ENCODE measurements at places on chromosomes 7 and 10.

DNA sequence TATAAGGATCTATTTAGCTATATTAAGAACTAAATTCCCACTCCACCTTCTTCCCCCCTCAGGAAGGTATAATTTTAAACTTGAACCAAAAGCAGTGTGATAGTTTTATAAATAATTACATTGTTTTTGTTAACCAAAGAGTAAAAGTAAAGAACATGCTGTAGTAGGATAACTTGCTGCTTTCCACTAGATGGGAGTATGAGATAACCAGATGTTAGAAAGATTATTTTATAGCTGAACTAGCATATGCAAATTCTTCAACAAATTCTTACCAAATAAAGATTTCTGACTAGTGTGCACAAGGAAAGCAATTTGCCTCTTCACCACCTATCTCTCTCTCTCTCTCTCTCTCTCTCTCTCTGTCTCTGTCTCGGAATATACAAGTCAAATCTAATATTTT is 31.8 kb downstream of the TES start:
- no peak for DNase-seq

GRCh38 chr7:151349507-151349853 is 7.9 kb downstream of the NUB1 start:
- no peak for DNase-seq

- no peak for DNase-seq
These were observed 81.3 kb downstream of the SEMA3A start for GRCh38 chr7:84113286-84113685.

GRCh38 chr10:71888623-71889387 is 37.8 kb upstream of the PSAP start:
- DNase-seq: peak; percentile 83

DNA sequence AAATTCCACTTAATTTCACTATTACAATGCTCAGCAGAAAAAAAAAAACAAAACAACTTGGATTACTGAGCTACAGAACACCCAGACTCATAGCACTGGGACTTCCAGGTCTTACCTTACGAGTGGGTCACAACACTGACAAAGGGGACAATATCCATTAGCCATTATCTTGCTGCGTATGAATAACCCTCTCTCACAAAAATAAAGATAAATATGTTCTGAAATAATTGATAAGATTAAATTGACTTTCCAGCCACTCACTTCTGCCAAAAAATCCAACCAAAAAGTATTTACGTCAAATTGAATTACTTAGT is 128.7 kb downstream of the PKD1L1 start:
- DNase-seq: no peak

- no peak for DNase-seq
These were observed 14.9 kb downstream of the CARD11 start for GRCh38 chr7:3028758-3029093.

DNA sequence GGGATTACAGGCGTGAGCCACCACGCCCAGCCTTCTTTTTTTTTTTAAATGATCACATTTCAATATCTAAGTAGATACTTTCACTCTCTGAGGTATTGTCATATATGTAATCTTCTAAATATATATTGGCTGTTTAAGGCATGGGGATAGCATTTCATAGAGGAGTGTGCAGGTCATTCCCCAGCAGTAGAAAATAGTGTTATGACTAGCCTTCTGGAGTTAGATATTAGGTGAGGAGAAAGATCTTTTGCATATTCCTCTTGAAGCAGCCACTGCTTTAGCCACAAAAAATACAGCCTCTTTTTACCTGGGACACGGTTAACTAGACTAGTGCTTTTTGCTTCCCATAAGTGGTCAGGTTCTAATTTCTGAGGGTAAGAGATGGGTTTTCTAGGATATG is 28.9 kb downstream of the ADD3 start:
- no peak for DNase-seq

GRCh38 chr10:46323176-46323575 is 36.4 kb downstream of the ANTXRL start:
- no peak for DNase-seq

DNA sequence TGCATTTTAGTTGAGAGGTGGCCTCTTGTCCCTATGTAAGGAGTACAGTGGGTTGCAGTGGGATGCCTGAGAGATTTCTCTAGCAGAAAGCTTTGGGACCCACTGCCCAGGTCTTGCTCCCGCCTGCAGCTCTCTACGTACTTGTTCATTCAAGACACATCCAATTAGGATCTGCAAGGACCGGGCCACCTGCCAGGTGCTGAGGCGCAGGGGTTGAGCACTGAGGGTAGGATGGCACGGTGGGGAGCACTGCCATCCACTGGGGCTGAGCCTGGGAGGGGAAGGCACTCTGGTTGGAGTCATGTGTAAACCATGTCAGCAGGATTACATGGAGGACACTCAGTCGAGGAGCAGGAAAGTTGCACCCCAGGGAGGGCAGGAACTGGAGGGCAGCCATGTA is 191.1 kb upstream of the GRB10 start:
- no peak for DNase-seq

GRCh38 chr10:71213127-71213621 is 804 bp downstream of the UNC5B start:
- peak; percentile 42 for DNase-seq

GRCh38 chr10:113754125-113754524 is 2.6 kb downstream of the PLEKHS1 start:
- no peak for DNase-seq

DNA sequence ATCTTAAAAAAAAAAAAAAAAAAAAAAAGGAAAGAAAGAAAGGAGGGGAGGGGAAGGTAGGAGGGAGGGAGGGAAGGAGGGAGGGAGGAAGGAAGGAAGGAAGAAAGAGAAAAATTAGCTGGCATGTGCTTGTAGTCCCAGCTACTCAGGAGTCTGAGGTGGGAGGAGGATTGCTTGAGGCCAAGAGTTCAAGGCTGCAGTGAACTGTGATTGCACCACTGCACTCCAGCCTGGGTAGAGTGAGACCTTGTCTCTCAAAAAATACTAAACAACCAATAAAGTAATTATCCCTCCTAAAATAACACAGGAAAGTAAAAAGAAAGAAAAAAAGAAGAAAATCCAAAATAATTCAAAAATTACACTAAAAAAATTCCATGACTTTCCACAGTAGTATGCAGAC is 13.8 kb upstream of the NRF1 start:
- DNase-seq: no peak

DNA sequence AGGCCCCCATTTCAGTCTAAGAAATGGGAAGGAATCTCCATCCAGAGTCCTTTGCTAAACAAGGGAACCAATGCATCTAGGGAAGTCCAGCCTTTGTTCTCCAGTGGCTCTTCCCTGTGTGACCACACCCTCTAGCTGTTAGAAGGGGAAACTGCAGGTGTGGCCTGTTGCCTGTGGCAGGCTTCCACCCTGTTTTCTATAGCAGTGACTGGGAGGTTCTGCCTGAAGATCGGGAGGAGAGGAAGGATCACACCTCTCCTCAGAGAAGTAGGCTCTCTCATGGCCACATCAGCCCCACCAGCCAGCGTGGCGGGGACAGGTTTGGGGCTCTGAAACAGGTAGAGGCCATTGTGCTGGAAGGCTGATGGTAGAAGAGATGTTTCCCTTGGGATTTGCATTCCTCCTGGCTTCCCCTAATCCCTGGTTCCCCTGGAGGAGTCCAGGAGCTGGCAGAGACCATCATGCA is 47.7 kb upstream of the TRIM8 start:
- DNase-seq: peak; percentile 21

DNA sequence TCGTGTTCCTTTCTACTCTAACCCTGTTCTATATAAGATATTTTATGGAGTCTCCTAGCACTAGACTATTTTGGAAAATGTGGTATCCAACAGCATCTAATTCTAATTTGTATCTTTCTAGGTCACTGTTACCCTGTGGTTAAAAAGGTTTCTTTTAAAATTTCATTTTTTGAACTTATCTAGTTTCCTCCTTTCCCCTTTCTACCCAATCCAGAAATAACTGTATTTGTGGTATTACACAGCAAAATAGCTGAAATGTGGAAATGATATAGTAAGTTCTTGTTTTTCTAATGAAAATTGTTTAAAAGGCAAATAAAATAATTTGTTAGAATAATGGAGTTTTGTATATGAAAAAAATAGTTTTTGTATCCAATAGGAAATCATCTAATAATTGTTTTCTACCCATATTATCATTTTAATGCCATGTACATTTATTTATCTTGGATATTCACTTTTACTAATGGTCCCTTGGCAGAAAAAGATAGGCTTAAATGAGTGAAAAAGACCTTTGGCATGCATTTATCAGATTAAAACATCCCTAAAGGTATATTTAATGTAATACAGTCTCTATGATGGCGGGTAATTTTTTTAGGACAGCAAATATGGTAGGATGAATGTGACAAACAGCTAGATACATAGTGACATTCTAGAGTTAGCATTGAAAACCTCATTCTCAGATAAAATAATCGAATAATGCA is 175.5 kb upstream of the PLXDC2 start:
- DNase-seq: no peak

- DNase-seq: no peak
These were observed 64.5 kb upstream of the PDLIM1 start for GRCh38 chr10:95355301-95355700.

DNA sequence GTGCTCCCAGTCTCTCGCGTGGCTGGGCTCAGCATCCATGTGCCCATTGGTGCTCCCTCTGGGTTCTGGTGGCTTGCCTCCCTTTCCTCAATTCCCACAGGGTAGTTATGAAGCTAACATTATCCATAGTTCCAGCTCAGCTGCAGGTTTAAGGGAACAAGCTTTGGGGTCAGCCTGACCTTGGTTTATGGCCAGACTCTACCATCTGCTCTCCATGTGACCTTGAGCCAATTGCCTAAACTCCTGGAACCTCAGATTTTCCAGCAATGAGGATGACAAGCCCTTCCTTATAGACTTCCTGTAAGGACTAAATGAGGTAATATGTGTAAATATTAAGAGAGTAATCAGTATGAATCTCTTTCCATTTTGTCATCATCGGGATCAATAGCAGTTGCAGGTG is 10.1 kb upstream of the SLC29A3 start:
- DNase-seq: no peak

DNA sequence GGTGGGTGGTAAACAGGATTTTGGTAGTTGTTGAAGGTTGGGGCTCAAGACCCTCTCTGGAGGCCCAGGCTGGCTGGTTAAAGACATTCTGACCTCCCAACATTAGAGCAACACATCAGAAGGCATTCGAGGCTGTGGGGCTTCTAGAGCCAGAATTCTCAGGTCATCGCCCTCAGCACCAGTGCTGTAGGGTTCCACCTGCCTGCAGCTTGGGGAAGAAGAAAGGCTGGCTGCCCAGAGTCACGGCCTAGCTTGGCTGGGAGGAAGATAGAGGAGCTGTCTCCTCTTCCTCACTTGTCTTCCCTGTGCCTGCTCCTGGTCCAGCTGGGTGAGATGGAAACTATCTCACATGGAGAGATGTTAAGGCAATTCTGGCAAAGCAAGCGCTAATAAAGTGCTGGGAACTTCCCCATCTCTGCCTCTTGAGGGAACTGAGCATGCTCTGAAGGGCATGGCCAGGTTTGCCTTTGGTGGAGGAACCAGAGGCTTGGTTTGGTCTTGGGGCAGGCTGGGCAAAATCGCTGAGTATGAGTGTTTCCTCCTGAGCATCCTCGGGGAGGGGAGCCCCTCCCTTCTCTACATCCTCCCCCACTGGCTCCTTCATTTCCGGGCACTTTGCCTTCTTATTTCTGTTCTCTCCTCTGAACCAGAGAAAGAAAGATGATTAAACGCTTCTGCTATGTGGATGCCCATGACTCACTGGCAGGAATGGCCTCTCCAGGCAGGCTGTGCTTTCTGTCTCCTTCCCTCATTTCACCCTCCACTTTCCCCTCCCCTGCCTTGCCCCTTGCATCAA is 509.0 kb upstream of the PODXL start:
- no peak for DNase-seq

DNA sequence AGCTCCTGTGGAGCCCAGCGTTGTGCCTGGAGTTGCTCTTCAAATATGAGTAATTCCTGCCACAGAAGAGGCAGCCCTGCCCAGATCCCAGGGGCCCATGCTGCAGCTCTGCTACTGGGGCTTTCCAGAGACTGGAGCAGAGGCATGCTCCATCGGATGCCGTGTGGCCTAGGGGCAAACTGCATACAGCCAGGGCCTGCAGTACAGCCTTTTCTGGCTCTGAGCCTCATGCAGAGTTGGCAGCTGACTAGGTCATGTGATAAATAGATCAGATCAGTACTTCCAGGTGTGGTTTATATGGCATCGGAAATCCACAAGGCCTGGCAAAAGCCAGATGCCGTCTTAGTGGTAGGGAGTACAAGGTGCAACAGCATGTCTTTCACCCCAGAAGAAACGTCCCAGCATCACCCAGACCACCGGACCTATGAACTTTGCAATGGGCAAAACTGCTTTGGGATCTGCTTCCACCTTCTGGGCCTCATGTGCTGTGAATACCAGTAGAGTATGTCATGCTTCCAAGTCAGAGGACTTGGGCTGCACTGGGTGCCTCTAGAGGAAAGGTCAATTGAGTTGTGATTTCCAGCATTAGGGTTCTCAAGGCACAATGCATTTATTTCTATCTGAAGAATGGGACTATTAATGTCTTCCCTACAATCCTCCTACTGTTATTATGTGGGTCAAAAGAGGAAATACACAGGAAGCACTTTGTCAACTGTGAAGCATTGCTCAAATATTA is 250.7 kb upstream of the ZNF32 start:
- no peak for DNase-seq

DNA sequence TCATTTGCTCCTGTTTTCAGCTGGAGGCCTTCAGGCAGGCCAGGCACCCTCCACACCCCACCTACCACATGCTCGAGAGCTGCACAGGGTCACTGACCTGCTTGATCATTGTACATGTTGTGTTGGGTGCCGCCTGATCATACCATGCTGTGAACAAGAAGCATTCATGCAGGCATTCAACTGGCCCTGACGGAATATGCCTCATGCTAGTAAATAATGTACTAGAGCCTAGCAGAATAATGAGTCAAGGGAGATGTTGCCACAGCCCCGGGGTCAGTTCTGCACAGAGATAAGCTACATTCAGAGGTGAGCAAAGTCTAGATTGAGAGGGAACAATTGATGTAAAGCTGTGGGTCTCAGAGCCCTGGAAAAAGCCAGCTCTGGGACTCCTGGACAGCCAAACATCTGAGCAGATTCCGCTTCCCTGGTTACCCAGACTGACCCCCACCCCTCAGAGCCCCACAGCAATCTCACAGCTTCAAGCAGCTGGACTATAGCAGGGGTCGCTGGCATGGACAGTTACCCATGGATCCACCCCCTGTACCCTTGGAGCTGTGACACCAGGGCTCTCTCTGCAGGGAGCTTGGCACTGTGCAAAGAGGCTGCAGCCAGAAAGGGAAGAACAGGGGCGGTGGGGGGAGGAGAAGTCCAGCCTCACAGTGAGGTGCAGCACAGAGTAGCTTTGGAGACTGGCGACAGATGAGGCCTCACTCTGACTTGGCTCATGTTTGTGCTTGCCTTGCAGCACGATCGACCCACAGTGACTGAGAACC is 86.6 kb downstream of the FRMPD2 start:
- no peak for DNase-seq

DNA sequence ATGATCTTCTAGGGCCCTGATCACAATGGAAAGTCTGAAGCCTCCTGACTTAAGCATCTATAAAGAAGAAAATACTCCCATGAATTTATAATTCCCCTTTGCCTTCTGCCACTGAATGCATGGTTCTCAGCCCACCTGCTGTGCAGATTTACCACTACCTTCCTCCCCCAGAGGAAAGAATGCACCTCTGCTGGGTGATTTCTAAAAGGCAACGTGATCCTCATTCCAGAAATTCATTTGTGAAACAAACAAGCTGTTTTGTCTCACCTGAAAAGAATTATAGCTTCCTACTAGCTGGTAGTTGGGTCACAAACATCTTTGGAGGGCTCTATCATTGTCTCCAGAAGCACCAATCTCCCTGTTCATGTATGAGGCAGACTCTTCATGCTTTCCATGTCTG is 320.2 kb downstream of the CDC14C start:
- no peak for DNase-seq
